ENCODE measurements at places on chromosomes 5 and 9. TPM values are rescaled to one million over a fixed set of nuclear protein-coding genes. Genes with fewer than 3 reads are reported as not detected.

LCN15 gene
- total RNA-seq = not detected

GRCh38 chr9:135970128-135970815, 9.1 kb upstream of the UBAC1 start:
- no peak for DNase-seq

DNA sequence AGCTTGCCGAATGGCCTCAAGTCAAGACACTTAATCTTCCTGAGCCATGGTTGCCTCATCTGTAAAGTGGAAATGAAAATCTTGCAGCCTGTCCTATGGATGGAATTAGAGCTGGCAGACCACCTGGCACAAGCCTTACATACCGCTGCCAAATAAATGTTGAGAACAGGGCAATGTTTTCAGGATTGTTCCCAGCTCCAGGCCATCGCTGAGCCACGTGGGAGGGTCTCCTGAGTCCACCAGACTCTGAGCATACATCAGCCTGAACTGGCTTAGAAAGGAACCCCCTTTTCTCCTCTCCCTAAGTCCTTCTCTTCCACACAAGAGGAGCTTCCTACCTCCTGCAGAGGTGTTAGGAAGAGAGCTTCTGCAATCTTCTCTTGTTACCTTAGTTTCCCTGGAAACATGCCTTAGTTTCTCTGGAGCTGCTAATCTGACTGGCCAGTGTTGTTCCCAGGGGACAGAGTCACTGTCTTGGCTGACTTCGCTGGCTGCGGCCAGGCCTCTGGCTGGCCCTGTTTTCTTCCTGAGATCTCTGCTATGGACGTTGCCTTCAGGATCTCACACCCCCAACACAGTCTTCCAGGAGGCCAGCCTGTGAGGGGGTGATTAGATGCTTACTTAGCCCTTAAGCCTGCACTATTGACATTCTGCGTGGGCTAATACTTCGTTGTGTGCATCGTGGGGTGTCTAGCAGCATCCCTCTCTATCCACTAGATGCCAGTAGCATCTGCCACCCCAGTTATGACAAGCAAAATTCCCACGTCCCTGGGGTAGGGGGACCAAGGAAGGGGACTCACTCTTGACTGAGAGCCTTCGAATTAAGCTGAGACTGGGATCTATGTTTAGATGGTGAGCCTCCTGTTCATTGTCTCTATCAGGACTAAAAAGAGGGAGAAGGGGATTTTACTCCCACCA, 62.2 kb downstream of the BOD1 start:
- no peak for DNase-seq

GRCh38 chr9:108836781-108837180, 19.0 kb downstream of the ACTL7B start:
- no peak for DNase-seq
